ENCODE measurements at places on chromosomes 2 and 18.

GRCh38 chr2:176035013-176035691, 33.1 kb upstream of the LNPK start:
- no peak for DNase-seq

- DNase-seq, result no peak
Observed at GRCh38 chr2:239608260-239608659, 207.4 kb upstream of the HDAC4 start.

GRCh38 chr2:137228566-137228965, 463.2 kb downstream of the THSD7B start:
- DNase-seq, result no peak

DNA sequence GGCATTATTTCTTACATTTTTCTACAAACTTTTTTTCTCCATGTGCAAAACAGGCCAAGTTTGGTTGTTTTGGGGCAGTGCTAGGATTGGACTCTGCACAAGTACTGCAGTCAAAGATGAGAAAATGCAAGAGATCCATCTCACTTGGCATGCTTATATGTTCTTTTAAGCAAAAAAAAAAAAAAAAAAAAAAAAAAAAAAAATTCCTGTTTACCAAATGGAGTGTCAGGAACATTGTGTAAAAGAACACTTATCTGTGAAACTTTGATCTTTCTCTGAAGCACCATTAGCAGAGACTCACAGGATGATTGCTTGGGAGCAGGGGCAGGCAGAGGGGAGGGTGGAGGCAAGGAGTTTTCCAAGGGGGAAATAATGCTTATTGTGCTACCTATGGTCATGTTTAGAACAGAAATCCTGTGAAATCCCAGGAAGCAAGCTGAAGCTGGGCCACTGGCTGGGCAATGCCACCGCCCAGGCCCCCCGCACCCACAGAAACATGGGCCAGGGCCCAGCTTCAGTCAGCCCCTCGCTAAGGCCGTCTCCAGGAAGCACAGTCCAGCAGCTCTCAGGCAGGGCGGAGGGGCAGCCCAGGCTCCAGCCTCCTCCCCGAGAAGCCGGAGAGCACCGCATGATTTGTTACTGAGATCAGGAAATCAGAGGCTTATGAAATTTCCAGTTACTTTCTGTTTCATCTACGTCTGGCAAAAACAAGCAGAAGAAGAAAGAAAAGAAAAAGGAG, 229.4 kb downstream of the ZNF516 start:
- no peak for DNase-seq

DNA sequence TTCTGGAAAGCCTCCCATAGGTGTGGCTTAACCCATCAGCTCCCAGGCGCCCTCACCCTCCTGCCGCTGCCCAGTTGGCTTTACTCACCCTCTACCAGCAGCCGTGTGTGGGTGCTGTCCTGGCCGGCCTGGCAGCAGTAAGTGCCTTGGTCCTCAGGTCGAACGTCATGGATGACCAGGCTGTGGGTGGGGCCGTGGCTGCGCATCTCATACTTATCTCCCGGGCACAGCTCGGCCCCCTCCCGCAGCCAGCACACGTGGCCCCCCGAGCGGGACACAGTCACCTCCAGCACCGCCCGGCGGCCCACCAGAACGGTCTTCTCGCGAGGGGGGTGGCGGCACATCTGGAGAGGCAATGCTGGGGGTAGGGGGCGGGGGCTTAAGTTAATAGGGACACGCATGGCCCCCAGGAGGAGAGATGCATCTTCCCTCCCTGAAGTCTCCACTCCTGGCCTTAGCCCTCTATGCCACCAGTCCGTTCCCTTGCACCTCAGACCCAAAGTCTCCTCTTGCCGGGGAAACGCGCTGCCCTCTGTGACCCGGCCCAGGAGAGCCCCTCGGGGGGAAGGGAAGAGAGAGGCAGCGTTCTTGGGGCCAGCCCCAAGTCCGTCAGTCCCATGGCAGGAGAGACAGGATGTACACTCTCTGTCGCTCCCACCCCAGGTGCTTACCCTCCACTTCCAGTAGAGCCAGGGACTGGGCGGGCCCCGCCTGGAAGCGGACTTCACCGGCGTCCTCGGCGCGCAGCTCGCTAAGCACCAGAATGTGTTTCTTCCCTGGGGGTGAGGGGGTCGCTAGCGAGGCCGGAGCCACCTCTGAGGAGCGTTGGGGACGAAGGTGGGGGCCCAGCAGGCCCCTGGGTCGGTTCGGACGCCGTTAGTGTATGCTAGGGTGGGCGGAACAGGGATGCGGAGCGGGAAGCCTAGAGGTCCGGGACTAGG, 7.9 kb downstream of the TMEM198 start:
- DNase-seq, result no peak

DNA sequence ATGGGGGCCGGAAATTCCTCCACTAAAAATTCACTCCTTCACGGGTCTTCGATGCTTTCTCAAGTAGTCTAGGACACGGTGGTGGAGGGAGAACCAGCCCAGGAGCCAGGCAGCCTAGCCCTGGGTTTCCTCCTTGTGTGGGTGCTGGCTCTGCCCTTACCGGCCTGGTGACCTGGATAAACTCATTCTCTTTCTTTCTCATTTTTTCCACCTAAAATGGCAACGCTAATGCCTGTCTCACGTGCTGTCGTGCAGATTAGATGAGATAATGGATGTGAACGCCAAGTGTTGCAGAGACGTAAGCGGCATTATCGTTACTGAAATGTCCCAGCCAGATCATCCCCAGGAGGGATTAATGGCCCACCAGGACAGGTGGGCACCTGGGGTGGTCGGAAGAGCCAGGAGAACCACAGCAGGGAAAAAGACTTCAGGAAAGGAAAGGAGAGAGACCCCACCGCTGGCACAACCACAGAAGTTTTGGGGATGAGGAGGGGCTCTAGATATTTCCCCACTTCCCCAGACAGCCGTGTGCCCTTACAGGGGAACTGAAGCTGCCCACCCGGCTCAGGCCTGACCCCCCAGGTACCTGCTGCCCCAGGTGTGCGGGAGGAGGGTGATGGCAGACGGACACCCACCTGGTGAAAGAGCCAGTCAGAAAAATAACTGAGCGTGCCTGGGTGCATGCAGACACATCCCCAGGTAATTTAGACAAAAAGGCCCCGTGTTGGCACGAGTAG, 100.8 kb upstream of the ASAP2 start:
- DNase-seq, result no peak

DNA sequence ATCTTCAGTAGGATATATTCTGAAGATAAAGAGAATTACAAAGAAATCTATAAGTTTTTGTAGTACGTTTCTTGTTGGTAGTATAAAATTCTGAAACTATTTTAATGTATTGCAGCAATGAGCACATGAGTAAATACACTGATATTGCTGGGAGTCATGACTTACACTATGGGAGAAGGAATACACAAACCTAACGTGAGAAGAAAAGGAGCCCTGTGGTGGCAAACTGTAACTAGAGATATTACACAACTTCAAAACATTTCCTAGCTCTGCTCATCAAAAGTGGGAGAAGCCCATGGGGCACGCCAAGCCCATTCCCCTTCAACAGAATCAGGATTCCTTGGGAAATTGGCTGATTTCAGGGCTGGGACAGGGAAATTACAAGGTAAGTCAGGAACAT, 20.5 kb downstream of the SPIRE1 start:
- DNase-seq, result no peak

DNA sequence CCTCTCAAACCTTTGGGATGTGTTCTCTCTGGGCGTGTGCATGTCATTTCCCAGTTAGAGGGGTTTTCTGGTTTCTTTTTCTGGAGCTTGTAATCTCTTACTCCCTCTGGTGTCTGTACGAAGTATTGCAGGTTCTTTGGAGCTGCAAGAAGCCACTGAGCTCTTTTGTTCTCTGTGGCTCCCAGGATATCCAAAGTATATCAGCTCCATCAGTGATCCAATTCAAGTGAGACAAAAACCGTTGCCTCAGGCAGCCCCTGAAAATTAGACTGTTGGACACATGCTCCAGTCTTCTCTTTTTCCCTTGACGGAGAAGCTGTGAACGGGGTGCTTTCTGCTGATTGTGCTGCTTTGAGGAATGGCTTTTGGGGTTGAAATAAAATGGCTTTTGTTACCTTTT, 59.0 kb upstream of the LDLRAD4 start:
- DNase-seq, result no peak

DNA sequence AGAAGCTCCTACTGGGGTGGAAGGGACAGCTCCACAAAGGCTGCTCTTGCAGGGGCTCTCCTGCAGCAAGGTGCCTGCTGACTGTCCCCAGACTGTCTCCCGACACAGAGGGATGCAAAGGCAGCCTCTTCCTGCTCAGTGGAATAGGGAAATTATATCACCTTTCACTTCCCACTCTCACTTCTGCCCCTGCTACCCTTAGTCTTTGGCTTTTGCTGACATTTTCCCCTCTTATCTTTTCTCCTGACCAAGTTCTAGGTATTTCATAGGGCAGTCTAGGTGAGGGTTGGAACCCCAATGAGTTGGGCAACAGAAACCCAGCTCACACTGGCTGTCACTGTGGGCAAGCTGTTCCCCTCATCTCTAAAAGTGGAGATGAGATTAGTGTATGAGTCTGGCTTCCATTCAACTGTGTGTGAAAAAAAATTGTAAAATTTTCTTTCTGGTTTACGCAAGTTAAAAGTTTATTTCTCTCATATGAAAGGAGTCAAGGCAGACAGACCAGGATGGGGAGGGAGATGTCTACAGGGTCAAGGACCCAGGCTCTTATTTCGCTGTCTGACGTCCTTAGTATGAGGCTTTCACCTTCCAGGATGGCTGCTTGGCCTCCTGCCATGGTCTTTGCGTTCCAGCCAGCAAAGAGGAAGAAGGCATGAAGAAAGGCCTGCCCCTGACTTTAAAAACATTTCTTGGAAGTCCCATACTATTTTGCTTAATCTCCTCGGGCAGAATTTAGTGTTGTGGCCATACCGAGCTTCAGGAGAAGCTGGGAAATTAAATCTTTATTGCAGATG, 7.5 kb upstream of the MOCOS start:
- no peak for DNase-seq

- DNase-seq, result no peak
Observed at GRCh38 chr2:158743879-158744278, 51.2 kb upstream of the DAPL1 start.

GRCh38 chr2:120439637-120440384, 93.9 kb downstream of the INHBB start:
- no peak for DNase-seq

DNA sequence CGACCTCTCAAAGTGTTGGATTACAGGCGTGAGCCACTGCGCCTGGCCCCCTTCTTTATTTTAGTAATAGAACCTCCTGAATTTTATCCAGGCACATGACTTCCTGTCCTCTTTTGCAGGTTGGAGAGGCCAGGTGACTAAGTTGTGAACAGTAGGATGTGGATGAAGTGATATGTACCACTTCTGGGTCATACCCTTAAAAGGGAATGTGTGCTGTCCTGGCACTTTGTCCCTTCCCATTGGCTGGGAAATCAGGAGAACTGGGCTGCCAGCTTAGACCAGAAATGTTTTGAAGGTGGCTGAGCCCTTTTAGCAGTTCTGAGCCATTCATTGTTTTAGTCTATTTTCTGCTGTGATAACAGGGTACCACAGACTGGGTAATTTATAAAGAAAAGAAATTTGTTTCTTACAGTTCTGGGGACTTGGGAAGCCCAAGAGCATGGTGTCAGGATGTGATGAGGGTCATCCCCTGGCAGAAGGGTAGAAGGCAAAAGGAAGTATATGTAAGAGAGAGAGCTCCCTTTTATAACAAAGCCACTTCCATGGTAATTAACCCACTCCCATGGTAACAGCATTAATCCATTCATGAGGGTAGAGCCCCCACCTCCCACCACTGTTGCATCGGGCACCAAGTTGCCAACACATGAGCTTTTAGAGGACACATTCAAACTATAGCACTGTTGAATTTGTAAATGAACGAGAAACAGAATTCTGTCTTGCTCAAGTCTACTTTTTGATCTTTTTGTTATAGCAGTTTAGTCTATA, 79.1 kb downstream of the TTC27 start:
- no peak for DNase-seq

GRCh38 chr2:13030606-13031005, 313.9 kb downstream of the TRIB2 start:
- DNase-seq, result no peak
